ENCODE measurements at places on chromosomes 7 and 10. TPM values are rescaled to one million over a fixed set of nuclear protein-coding genes. Genes with fewer than 3 reads are reported as not detected.

The GPR26 gene
- polyA plus RNA-seq: not detected

DNA sequence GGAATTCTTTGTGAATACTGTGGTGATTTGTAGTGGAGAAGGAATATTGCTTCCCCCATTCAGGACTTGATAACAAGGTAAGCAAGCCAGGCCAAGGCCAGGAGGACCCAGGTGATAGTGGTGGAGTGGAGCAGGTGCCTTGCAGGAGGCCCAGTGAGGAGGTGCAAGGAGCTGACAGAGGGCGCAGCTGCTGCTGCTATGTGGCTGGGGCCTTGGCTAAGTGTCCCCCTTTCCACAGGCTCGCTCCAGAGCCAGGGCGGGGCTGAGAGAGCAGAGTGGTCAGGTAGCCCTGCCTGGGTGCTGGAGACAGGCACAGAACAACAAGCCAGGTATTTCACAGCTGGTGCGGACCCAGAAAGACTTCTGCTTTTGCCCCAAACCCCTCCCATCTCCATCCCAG is 162.9 kb downstream of the EGFR start:
- DNase-seq: no peak

GRCh38 chr10:15313843-15314242 is 57.2 kb downstream of the FAM171A1 start:
- no peak for DNase-seq

The CHRM2 gene
- polyA plus RNA-seq: not detected

DNA sequence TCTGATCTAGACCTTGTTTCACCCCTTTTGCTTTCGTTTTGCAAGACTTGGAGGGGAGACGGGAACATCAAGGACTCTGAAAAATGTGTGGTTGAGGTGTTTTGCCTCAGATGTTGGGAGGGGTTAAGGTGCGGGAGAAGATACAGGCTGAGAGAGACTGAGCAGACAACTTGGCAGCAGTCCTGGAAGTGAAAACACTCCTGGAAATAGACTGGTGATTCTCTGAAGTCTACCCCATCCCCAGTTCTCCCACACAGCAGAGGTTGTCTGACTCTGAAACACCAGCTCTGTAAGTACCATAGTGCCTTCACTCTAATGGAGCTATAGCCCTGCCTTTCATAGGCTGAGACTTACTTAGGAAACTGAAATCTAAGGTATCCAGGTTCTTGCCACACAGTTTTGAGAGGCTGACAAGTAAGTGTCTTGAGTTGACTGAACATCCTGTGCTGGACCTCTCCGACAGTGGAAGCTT is 152.5 kb downstream of the PPP1R9A start:
- DNase-seq: no peak

GRCh38 chr10:96706331-96706853 is 13.9 kb downstream of the PIK3AP1 start:
- DNase-seq: no peak

- no peak for DNase-seq
Observed at GRCh38 chr10:37476285-37476684, 350.9 kb downstream of the ANKRD30A start.
